ENCODE measurements at places on chromosomes 2 and 18.

- no peak for DNase-seq
Measured at GRCh38 chr2:237501892-237502513, 15.0 kb downstream of the MLPH start.

DNA sequence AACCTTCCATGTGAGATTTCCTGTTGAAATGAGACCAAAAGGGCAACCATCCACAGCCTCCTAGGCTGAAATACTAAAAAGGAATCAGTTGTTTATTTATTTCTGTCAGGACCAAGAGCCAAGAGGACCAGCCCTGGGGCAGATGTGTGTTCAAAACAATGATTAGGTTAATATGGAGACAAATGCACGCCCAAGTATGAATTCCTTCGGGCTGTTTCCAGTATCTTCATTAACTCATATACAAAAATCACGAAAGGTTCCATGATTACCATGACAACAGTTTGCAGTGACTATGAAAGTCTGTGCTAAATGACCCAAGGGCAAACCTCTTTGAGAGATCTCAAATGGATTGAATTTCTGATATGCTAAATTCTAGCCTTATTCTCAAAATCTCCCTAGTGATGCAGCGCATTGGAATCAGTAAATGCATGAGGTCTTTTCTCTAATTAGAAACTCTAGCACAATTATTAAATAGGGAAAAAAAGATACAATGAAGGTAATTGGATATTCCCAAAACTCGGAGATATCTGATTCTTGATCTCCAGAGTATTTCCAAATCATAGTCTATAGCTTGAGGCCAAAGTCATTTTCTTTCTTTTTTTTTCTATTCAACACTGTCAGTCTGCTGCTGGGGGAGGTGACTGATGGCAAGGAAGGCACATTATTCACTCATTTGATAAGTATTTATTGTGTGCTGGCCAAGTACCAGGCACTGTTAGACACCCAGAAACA, 35.6 kb downstream of the VIT start:
- DNase-seq: no peak

- DNase-seq: no peak
Measured at GRCh38 chr2:5368263-5368662, 323.9 kb upstream of the SOX11 start.

DNA sequence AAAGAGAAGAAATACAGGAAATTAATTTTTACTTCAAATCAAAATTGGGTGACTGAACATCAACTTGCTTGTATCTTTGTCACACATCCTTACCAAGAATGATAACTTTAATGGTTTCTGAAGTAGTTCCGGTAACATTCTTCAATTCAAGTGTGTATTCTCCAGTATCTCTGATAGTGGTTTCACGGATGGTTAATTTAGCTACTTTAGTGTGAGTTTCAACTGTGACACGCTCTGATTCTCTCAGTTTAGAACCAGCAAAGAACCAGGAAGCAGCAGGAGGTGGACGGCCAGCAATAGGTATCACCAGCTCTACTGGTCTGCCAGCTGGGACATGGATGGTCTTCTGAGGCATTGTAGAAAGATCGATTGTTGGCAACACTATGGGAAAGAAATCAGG, 62.3 kb downstream of the PLEKHA3 start:
- no peak for DNase-seq

- DNase-seq: no peak
Measured at GRCh38 chr18:31860488-31860887, 82.4 kb downstream of the TRAPPC8 start.

DNA sequence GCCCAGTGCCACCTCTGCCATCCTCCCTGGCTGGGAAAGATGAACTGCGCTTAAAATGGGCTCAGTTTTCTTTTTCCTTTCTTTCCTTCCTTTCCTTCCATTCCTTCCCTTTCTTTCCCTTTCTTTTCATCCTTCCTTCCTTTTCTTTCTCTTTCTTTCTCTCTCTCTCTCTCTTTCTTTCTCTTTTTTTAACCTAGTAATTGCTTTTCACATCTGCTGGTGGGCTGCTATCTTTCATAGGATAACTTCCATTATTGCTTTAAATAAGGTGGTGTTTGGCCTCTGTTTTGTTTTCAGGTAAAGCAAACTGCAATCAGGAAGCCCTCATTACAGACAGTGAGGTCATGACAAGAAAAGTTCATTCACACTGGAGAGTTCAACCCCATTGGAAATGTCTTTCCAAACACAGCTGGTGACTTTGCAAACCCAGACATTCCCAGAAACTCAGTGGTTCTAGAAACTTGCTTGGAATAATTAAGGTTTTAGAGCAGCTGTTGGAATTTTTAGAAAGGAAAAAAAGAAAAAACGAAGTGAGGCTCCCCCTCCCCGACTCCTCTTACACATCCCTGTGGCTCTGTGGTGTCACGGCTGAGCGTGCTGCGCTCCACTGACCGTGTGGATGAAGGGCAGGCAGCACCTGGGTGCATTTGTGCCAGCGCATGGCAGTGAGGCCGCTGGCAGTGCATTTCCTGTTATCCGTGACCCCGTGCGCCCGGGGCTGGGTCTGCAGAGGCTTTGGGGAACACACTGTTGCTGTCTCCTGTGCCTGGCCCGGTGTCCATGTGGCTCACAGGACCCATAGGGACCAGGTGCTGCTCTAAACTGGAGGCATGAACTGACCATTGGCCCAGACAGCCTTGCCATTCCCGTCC, 76.9 kb downstream of the MBP start:
- DNase-seq: no peak

- no peak for DNase-seq
Measured at GRCh38 chr2:40032650-40033319, 253.7 kb upstream of the THUMPD2 start.

DNA sequence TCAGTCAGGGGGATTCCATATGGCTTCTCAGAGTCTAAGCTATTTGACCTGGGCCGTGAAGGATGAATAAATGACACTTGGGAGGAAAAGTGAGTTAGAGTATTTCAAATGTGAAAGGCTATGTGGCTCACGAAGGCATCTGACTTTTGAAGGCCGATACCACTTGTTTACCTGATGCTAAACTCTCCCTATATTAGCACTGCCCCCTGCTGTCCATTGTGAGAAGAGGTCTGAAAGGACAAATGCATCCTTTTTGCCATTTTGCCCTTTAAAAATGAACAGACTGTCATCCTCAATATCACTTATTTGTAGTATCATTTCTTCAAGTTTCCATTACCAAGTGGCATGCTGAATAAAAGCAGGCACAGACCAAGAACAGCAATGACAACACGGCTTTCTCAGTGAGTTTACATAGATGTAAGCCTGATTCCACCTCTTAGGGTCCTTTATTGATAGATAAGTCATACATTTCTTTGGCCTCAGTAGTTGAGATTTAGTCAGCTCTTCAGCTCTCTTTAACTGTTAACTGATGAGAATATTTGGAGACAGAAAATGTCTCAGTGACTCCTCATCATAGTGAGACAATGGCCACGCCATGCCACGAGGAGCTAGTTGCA, 40.1 kb downstream of the DOCK10 start:
- DNase-seq: peak; percentile 60

GRCh38 chr2:82172483-82172882, 1867.9 kb upstream of the LRRTM1 start:
- DNase-seq: no peak

- no peak for DNase-seq
Measured at GRCh38 chr2:161139098-161139987, 20.9 kb upstream of the TANK start.

DNA sequence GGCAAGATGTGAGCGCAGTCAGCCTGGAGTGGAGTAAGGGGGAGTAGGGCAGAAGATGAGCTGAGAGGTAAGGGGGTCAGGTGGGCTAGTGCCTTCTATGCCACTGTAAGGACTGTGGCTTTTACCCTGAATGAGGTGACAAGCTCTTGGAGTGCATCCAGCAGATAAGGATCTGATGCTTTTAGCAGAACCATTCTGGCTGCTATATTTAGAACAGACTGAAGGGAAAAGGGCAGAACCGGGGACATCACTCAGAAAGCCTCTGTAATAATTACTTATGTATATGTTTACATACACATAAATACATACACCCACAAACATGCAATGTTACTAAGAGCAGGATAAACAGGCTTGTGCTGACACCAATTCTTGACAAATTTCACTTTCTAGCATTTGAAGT, 124.8 kb downstream of the DTNB start:
- DNase-seq: no peak

GRCh38 chr2:189465478-189465877, 24.2 kb downstream of the WDR75 start:
- no peak for DNase-seq

DNA sequence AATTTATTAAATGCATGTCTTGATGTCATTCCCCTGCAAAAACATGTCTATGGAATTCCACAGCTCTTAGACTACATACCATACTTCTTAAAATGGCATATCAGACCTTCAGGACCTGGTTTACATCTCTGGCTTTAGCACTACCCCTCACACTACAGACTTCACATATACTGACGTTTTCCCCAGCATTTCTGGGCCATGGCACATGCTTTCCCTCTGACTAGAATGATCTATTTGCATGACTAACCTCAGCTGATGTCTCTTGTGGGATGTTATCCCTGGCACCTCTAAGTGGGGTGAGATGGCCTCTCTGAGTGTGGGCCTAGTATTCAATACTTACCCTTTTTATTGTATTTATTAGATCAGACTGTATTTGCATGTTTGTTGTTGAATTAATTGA, 381.6 kb downstream of the ERBB4 start:
- no peak for DNase-seq

GRCh38 chr2:43034921-43035320, 191.5 kb downstream of the ZFP36L2 start:
- no peak for DNase-seq

- no peak for DNase-seq
Measured at GRCh38 chr18:75546964-75547363, 119.5 kb upstream of the SMIM21 start.

DNA sequence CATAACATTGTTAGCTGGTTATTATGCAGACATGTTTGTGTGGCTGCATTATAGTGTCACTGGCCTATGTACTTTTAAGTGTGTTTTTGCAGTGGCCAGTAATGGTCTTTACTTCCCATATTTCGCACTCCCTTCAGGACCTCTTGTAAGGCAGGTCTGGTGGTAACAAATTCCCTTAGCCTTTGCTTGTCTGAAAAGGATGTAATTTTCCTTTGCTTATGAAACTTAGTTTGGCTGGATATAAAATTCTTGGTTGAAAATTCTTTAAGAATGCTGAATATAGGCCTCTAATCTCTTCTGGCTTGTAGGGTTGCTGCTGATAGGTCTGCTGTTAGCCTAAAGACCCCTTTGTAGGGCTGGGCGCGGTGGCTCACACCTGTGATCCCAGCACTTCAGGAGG, 34.7 kb downstream of the ZC3H8 start:
- no peak for DNase-seq

DNA sequence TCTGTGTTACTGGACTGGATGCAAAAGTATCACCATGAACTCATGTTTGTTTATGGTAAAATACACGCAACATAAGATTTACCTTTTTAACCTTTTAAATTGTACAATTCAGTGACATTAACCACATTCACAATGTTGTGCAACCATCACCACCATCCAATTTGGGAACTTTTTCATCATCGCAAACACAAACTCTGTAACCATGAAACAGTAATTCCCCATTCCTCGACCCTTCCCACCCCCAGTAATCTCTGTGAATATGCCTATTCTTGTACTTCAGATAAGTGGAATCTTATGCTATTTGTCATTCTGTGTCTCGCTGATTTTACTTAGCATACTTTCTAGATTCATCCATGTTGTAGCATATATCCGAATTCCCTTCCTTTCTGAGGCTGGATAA, 31.1 kb upstream of the EPAS1 start:
- DNase-seq: no peak

DNA sequence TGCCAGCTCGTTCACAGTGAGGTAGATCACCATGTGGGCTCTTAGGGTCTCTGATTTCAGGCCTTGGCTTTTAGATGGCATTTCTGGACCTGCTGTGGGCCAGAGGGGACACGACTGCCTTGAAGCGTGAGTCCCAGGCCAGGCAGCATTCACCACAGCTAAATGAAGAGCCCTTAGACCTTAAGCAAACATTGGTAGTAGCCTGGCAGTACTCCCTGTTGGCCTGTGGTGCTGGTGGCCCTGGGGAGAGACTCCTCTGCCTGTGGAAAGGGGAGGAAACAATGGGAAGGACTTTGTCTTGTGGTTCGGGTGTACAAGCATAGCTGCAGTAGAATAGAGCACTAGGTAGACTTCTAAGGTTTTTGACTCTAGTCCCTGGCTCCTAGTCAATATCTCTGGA, 456.0 kb upstream of the DCC start:
- no peak for DNase-seq

GRCh38 chr2:182300608-182301007, 126.2 kb downstream of the PDE1A start:
- DNase-seq: no peak

GRCh38 chr18:48974304-48975119, 23.7 kb upstream of the SMAD7 start:
- DNase-seq: no peak

GRCh38 chr2:122034777-122035176, 279.3 kb downstream of the TSN start:
- DNase-seq: no peak

DNA sequence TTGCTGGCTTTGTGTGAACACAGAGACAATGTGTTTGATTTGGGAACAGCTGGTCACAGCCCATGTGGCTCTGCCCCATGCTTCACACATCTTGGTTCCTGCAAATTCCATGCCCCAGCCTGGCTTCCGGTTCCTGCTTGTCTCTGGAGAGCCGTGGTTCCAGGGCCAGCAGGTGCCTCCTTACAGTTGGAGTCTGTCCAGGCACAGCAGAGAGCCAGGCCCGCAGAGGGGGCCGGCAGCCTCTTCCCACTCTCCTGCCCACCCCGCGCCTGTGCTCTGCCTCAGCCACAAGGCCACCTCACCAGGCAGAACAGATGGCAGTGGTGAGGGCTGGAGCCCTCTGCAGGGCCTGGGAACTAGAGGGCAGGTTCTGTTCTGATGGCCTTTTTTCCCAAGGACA, 81.5 kb downstream of the LDLRAD4 start:
- DNase-seq: no peak

DNA sequence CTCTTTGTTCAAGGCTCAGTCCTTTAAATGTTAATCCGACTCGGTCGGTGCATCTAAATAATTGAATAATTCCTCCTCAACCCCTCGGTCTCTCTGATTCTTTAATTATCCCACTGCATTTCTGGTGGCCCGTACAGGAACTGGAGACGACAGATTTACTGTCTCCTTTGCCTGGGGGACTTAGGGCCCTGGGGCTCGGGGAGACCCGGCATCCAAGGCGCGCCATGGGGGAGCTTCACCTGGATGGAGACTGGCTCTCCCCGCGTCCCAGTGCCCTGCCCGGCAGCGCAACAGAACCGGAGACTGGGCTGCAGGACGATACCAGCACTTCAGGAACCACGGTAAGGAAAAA, 47.7 kb upstream of the SELENOI start:
- no peak for DNase-seq

- DNase-seq: no peak
Measured at GRCh38 chr2:26550276-26551015, 72.5 kb upstream of the OTOF start.

GRCh38 chr2:144372410-144373080, 147.4 kb downstream of the ZEB2 start:
- peak; percentile 45 for DNase-seq

GRCh38 chr2:170843656-170844055, 27.0 kb downstream of the GAD1 start:
- DNase-seq: no peak

- peak; percentile 13 for DNase-seq
Measured at GRCh38 chr2:143686585-143687164, 557.5 kb downstream of the ARHGAP15 start.

GRCh38 chr2:96934182-96934495, 52.2 kb downstream of the FAM178B start:
- DNase-seq: no peak
